Esophagus squamous epithelium (tissue), 5 donors: ENCODE measurements at places on chromosomes 4 and X. TPM values are rescaled to one million over a fixed set of nuclear protein-coding genes. Genes with fewer than 3 reads are reported as not detected.

Gene PLP1
- total RNA-seq = 5.3 TPM

Gene UGT2A1
- not detected for total RNA-seq

Gene GLUD2
- 1.1 TPM for total RNA-seq

Gene LRIT3
- 0.15 TPM for total RNA-seq

Gene SPANXB1
- total RNA-seq = not detected

Gene ADH7
- 307 TPM for total RNA-seq

Gene HNRNPH2
- 47.7 TPM for total RNA-seq

Gene SLC6A14
- total RNA-seq = 1.4 TPM

Gene NEUROG2
- not detected for total RNA-seq

Gene SYNPO2
- 418 TPM for total RNA-seq

Gene NPY1R
- total RNA-seq = 0.48 TPM

Gene DUX4
- total RNA-seq = not detected

Gene SMR3B
- total RNA-seq = not detected

Gene TCP11X2
- not detected for total RNA-seq

Gene FRYL
- total RNA-seq = 69.6 TPM

Gene IL2
- total RNA-seq = not detected

Gene YTHDC1
- 54.7 TPM for total RNA-seq

Gene HOPX
- 325 TPM for total RNA-seq

Gene KLHL4
- 0.47 TPM for total RNA-seq

Gene UGT2B15
- not detected for total RNA-seq

Gene AFF1
- total RNA-seq = 30.7 TPM

Gene GSX2
- total RNA-seq = not detected

Gene GK
- 11.2 TPM for total RNA-seq

Gene ARHGAP36
- total RNA-seq = not detected

Gene CFAP47
- total RNA-seq = not detected

Gene CXCL3
- not detected for total RNA-seq

Gene ASB12
- total RNA-seq = not detected

Gene WAS
- 4.8 TPM for total RNA-seq

Gene ING2
- total RNA-seq = 16.5 TPM

Gene GAGE12F
- total RNA-seq = not detected

Gene RHOXF2
- not detected for total RNA-seq

Gene MAGEA10
- total RNA-seq = not detected

Gene SPATA18
- total RNA-seq = 5.4 TPM

Gene SSX2B
- not detected for total RNA-seq

Gene EREG
- total RNA-seq = 122 TPM
